ENCODE measurements at places on chromosomes 2 and 18.

- DNase-seq: no peak
Observed at GRCh38 chr18:39675368-39675767, 2109.8 kb upstream of the CELF4 start.

GRCh38 chr2:28340312-28341202, 52.1 kb upstream of the FOSL2 start:
- no peak for DNase-seq

DNA sequence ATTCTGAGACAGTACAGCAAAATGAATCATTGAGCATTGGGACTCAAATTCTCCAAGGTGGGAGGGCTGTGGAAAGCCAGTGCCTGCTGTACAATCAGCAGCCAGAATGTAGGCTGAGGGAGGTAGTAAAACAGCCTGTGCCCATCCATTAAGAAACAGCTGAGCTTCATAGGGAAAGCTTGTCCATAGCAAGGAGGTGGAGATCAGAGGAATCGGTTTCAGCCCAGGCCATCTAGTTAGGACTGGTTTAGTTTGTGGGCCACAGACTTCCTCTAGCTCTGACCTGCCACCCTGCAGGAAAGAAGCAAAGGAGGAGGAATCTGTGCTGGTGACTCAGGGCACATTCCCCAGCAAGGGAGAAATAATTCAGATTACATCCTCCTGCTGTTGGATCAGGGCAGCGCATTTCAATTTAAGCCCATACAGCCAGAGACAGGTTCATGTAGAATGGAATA, 333.4 kb downstream of the SETBP1 start:
- DNase-seq: no peak

DNA sequence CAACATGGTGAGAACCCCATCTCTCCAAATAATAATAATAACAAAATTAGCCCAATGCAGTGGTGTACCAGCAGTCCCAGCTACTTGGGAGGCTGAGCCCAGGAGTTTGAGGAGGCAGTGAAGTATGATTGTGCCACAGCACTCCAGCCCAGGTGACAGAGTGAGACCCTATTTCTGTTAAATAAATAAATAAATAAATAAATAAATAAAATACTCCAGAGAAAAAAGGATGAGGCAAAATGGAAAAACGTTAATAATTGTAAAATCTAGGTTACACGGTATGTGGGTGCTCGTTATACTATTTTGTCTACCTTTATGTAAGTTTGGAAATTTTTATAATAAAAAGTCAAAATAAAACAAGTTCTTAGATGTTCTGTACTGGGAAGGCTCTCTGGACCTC, 8.6 kb upstream of the EMX1 start:
- DNase-seq: no peak

GRCh38 chr2:240596491-240596931, 10.0 kb downstream of the CAPN10 start:
- no peak for DNase-seq

- DNase-seq: no peak
Observed at GRCh38 chr18:26768385-26768784, 97.1 kb downstream of the AQP4 start.

GRCh38 chr2:206832873-206833272, 67.5 kb downstream of the FASTKD2 start:
- no peak for DNase-seq

DNA sequence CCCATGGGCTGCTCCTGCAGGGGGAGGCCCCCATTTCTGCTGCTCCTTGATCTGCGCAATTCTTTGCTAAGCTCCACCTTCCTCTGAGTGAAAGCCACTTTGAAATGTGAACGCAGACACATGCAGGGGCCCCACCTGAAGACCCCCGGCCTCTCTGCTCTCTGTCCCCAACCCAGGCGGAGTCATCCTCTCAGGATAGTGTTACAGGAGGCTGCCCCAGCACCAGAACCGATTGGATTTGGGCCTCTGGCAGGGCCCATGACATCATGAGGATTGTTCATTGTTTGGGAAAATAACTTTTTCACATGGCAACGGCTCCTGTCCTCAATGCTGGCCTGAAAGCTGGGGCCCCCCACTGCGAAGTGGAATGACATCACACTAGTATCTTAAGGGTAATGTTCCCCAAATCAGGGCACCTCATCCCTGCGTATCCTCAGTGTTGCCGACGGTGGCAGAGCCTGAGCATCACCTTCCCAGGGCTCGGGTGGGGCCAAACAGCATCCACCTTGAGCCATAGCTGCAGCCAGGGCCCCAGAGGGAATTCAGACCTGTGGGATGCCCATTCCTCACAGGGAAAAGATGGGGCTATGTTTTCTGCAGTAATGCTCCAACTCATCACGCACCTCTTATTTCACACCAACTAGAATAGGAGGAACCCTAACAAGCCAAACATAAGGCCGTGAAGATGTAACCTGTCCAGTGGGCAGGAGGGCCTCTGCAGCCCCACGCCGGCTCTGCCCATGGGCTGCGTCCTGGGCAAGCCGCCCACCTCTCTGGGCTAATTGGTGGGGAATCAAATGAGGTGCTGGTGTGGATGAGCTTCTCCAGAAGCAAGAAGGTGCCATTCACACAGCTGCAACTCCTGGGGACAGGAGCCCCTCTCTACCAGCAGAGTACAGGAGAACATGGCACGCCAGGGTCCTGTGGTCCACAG, 2.7 kb upstream of the ERFE start:
- DNase-seq: no peak

GRCh38 chr2:68726608-68727367, 7.8 kb upstream of the ARHGAP25 start:
- DNase-seq: peak; percentile 56

- no peak for DNase-seq
Observed at GRCh38 chr18:51017140-51017879, 12.7 kb upstream of the SMAD4 start.

GRCh38 chr18:13216711-13217465, 1.7 kb upstream of the LDLRAD4 start:
- peak; percentile 73 for DNase-seq

DNA sequence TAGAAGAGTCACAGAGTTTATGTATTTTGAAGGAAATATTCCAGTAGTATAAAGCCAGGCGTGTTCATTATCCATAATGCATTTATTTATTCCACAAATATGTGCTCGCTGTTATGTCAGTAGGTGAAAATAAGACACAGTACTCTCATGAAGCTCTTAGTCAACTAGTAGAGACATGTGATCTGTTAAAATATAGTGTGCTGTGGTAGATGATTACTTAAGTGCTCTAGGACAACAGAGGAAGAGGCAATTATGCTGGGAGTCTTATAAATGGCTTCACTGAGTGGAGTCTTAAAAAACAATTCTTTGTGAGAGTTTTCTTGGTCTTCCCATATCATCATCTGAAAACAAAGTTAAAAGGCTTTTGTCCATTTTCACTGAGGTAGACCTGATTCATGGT, 457.3 kb downstream of the XIRP2 start:
- DNase-seq: no peak
